ENCODE measurements at places on chromosomes 6 and 20.

DNA sequence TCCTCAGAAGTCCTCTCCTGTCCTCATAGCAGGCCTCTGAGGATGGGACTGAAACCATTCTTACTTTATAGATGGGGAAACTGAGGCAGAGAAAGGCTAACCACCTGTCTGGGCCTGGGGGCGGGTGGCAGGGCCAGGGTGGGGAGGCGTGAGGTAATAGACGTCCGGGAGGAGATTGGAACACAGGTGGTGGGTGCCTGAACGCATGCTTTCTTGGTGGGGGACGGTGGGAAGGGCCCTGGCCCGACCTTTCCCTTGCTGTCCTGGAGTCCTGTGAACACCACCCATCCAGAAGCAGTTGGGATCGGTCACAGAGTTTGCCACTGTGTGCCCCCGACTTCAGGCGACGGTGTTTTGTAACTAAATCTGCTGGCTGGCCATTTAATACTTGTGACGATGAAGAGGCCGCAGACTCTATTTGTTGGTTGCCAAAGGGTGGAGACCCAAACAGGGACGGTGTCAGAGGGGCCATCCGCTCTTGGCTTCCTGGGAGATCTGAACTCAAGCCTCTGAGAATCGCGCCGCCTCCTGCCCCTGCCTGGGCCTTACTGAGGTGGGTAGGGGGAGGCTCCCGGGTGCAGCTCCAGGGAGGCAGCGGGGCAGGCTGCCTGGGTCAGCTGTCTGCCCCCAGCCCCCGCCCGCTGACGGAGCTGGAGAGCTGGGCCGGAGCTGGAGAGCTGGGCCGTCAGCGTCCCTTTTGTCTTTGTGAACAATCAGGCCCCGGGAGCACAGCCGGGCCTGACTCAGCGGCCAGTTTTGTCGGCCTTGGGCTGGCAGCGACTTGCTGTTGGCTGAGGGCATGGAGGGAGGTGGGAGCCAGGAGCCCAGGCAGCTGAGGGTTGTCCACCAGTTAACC is 4.1 kb downstream of the RBM38 start:
- ATAC-seq, result peak; percentile 60

GRCh38 chr20:5077761-5078387 is 41.9 kb downstream of the PCNA start:
- no peak for ATAC-seq

GRCh38 chr20:35404614-35405259 is 7.0 kb downstream of the UQCC1 start:
- ATAC-seq, result no peak

- peak; percentile 54 for ATAC-seq
Observed at GRCh38 chr20:50129662-50130355, 16.9 kb upstream of the UBE2V1 start.

DNA sequence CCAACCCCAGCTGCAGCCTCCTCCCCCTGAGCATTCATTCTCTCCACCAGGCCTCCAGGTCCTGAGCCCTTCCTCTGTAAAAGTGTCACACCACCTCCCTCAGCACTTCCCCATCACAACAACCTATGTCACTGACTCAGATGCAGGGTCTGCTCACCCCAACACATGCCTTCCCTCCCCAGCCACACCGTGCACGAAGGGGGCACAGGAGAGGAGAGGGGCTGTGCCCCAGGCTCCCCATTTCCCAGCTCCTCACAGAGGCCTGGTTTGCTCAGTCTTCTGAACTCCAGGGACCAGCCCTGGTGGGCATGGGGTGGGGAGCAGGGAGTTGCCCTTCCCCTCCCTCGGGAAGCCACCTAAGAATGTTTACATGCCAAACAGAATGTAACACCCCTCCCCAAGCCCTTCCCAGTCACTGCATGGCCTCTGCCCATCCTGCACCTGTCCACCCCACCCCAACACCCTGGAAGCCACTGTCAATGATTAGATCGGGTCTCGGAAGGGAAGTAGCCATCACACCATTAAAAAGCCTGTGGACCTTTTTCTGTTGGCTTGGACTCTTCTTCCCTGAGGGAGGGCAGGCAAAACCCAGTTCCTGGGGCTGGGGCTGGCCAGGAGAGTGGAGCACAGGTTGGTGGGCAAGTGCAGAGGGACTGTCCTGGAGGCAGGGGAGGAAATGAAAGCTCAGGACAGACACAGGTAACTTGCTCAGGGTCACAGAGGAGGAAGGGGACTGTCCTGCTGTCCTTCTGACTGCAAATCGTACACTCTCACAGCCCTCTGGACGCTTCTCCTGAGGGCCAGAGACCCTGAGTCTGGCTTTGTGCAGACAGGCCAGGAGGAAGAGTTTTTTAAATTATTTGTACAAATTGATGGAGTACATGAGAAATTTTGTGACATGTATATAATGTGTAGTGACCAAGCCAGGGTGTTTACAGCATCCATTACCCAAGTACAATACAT is 10.1 kb upstream of the SLC22A7 start:
- no peak for ATAC-seq

GRCh38 chr20:64035066-64035932 is 683 bp upstream of the C20orf204 start:
- ATAC-seq, result no peak

DNA sequence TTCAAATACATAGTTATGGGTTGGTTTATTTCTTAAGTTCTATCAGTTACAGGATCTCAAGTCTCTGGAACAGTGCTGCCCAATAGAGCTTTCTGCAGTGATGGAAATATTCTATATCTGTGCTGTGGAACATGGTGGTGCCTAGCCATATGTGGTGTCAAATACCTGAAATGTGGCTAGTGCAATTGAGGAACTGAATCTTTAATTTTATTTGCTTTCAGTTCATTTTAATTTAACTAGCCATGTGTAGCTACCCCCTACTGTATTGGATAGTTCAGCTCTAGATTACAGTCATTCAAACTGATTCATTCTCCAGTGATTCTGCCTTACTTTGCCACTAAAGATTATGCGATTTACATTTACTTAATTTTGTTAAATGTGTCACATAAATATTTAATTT is 503.2 kb downstream of the CDKAL1 start:
- ATAC-seq, result no peak

GRCh38 chr6:49782293-49782692 is 4.8 kb downstream of the PGK2 start:
- ATAC-seq, result no peak
